Activated CD4-positive, alpha-beta T cell treated with anti-CD3 and anti-CD28 coated beads, Interleukin-10, Interleukin-2, amounts not matched to agents 100 ng/mL and 50 ng/mL, durations not matched to agents 16 hours and 8 hours (primary cell): ENCODE measurements at places on chromosomes 6 and 20.

DNA sequence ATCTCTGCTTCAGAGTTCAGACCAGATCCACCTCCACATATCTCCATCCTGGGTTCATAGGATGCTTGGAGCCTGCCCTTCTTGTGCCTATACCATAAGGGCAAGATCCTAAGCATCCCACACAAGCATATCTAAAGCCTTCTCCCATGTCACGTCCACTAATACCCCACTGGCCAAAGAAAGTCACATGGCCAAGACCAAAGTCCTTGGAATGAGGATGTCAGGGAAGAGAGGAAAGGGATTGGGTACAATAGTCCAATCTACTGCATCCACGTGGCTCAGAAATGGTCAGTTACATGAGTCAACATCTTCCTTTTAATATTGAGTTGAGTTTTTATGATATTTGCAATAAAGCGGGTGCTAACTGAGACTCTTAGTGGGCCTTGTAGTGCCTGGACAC lies 515.9 kb upstream of the SULF2 start:
- DNase-seq = no peak

DNA sequence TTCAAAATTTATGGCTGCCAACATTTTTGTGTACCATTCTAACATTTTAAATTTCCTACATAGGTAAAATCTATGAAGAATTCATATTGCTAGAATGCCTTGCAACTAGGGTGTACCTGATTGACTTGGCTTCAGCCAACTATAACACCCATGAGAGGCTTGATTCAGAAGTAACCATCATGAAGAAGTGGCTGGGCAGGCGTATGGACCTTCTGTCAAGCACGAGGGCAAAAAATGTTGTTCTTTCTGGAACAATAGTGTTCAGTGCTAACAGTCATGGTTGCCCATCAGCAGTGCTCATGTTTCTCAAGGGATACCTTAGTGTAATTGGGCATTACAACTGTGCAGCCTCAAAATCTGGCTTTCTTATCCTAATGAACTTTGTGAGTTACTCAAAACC lies 42.9 kb downstream of the ID4 start:
- no peak for DNase-seq

DNA sequence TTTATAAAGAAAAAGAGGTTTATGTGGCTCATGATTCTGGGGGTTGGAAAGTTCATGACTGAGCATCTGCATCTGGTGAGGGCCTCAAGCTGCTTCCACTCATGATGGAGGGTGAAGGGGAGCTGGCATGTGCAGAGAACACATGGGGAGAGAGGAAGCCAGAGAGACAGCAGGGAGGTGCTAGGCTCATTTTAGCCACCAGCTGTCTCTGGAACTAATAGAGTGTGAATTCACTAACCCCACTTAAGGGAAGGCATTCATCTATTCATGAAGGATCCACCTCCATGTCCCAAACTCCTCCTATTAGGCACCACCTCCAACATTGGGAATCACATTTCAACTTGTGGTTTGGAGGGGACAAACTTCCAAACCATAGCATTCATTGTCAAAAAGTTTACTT lies 137.3 kb upstream of the PMEPA1 start:
- DNase-seq = no peak

- no peak for DNase-seq
These were observed 72.8 kb downstream of the MDGA1 start for GRCh38 chr6:37624606-37625574.

GRCh38 chr6:64000818-64001491 lies 365.4 kb downstream of the PHF3 start:
- DNase-seq = no peak

GRCh38 chr6:139126255-139126654 lies 8.6 kb upstream of the HECA start:
- DNase-seq = peak; percentile 84

DNA sequence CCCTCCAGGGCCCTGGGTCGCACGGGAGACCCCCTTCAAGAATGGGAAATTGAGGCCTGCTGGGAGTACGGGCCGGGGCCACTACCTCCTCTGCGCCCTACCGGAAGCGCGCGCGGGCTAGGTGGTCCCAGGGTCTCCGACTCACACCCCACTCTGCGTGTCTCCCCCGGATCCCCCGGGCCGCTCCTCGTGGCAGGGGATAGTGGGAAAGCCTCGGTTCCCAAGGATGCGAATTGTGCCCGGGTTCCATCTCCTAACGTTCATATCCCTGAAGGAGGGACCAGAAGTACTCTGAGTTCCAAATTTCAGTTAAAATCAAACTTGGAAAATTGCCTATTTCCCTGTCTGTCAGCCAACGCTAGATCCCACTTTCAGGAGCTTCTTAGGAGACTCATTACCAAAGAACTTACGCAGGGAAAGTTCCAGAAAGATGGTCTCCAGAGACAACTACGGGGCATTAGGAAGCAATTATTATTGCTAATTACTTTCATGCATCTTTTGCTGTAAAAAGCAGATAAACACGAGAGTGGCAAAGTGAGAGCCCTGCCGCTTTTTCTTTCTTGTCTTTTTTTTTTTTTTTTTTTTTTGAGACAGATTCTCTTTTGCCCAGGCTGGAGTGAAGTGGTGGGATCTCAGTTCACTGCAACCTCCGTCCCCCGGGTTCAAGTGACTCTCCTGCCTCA lies 858 bp downstream of the FAM83D start:
- no peak for DNase-seq

DNA sequence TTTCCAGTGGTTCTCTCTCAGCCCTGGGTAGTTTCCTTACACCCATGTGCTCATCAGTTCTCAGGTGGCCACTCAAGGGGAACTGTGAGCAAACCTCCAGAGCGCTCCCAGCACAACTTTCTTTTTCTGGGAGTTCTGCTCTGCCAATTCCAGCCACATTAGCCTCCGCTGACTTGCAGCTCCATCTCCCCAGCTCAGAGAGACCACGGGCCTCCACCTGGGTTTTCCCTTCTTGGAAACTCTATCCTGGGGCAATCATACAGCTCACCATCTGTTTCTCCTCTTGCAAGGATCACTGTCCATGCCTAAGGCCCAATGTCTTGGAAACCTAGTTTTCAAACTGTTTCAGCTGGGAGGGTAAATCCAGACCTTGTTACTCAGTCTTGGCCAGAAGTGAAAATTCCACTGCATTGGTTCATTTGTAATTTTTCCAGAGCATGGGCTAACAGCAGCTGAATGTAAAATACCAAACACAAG lies 129.9 kb downstream of the EYA2 start:
- no peak for DNase-seq

GRCh38 chr6:84568971-84569370 lies 195.4 kb downstream of the TBX18 start:
- DNase-seq = no peak

GRCh38 chr6:169921853-169922824 lies 170.7 kb downstream of the ERMARD start:
- peak; percentile 77 for DNase-seq

DNA sequence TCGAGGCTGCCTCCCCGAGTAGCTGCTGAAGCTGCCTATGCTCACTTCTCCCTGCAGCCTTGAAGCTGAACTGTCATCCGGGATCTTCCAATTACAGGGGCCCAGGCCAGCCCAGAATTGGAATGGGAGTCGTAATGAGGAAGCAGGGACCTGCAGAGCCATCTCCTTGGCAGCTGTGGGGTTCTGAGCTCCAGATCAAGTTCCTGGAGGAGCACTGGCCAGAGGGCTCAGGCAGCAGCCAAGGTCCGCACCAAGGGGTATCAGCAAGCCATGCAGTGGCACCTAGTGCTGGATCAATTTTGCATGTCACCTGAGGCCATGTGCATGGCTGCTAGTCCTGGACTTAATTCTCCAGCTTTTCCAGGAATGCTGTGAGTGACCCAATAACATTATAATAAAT lies 163.2 kb upstream of the TSHZ2 start:
- no peak for DNase-seq

GRCh38 chr6:160349020-160349441 lies 853 bp downstream of the SLC22A3 start:
- no peak for DNase-seq

GRCh38 chr6:44478158-44478557 lies 90.7 kb downstream of the CDC5L start:
- DNase-seq = no peak

- DNase-seq = no peak
These were observed 2.9 kb downstream of the RANBP9 start for GRCh38 chr6:13708736-13709135.
